ENCODE measurements at places on chromosomes 4 and X.

DNA sequence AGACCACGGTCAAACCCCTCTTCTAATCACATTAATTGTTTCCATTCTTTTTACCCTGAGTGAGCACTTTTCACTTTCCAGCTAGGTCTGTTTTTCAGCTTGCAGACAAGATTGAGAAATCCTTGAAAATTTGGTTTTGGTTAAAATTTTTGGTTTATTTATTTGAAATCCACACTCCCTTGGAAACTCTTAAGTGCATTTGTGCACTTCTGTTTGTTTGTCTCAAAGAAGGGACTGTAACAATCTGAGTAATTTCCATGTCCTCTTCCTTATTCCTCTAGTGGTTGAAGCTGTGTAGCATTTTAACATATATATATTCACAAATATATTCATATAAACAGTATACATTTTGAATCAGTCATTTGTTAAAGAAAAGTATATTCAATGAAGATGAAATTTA lies 333.3 kb downstream of the ANK2 start:
- DNase-seq = no peak

DNA sequence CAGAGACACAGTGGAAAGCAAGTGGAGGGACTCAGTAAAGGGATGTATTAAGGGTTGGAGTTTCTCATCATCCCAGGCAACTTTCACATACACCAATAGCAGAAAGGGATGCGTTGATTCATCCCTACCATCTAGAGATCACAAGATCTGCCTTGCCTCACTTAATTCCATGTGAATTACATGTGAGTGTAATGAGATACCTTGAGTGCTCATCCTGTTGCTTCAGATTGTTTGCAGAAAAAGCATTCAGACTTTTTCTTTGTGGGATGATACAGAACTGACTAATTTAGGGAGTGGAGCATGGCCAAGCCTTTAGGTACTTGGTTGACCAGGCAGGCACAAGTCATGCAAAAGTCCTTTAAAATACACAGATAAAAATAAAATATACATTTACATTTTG lies 124.8 kb upstream of the SLIT2 start:
- DNase-seq = no peak

DNA sequence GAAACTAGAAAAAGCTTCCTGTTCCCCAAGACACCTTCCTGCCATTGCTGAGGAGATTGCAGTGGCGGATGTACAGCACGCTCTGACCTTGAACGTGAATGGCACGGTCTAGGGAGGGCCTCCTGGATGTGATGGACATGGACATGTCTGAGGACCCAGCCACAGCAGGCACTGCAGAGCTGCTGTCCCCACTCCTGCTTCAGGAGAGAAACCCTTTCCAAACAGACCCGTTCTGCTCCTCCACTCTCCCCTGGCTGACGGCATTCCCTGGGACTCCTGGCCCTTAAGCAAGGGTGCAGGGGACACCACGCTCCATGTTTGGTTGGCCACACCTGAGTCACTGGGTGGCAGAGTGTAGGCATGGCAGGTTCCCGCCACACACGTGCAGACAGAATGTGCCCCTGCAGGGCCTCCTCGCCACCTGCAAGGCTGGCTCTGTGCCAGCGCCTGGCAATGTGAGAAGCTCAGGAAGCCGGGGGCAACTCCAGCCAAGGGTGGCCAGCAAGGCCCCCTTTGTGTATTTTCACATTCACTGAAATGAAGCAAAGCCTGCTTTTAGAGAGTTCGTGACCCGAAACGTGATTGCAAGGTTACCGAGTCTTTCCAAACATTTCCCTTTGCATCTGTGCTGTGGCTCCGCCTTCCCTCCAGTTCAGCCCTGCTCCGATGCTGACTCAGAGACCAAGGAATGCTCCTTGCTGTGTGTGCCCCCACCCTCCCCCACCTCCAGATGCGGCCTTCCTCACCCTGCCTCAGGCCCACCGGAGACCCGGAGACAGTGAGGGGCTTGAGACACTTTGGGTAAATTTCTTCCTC lies 46.1 kb downstream of the HTRA3 start:
- no peak for DNase-seq

DNA sequence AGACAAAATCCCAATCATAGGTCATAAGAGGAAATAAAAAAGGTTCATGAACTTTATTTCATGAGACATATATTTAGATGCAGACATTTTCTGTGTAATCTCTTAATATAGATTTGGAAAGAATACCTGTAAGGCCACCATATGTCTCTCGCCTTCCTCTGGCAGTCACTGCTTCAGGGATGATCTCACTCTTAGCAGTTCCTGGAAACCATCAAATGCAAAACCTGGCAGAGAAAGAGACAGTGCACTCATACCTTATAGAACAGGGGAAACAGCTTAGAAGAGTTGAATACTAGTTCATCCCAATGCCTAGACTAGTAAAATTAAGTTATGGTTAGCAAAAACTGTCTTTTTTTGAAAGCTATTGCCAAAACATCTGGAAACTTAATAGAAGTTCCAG lies 243.3 kb downstream of the GASK1B start:
- DNase-seq = no peak

DNA sequence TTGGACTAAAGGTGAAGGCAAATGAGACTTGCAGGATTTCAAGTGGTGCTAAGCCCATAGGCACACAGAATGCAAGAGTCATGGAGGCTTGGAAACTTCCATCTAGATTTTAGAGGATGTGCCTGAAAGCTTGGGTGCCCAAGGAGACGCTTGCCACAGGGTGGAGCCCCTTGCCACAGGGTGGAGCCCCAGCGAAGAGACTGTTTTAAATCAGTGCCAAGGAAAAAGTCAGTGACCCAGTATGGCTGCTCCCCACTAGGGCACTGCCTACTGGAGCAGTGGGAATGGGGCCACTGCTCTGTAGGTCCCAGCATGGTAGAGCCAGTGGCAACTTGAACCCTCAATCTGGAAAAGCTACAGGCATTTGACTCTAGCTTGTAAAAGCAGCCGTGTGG lies 794.2 kb upstream of the LCORL start:
- DNase-seq = no peak

- no peak for DNase-seq
Observed at GRCh38 chr4:74428276-74428675, 16.7 kb upstream of the AREG start.

DNA sequence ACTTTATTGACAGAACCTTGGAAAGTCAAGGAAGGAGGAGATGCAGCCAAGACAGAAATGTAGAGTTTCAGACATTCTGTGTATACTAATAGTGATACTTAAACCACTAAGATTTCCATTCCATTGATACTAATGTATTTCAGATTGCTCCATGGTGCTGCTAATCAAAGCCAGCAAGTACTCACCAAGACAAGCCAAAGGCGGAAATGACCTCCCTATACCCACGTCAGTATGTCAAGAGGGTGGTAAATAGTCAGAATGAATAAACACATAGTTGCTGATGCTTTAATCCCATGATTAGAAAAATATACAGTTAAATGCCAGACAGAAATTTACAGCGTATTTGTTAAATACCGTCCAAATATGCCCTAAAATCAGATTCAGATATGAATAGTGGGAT lies 417.8 kb upstream of the INTU start:
- DNase-seq = no peak

- no peak for DNase-seq
Observed at GRCh38 chr4:146124023-146124680, 51.4 kb upstream of the LSM6 start.

GRCh38 chr4:85409251-85409650 lies 65.7 kb upstream of the ARHGAP24 start:
- DNase-seq = peak; percentile 51

DNA sequence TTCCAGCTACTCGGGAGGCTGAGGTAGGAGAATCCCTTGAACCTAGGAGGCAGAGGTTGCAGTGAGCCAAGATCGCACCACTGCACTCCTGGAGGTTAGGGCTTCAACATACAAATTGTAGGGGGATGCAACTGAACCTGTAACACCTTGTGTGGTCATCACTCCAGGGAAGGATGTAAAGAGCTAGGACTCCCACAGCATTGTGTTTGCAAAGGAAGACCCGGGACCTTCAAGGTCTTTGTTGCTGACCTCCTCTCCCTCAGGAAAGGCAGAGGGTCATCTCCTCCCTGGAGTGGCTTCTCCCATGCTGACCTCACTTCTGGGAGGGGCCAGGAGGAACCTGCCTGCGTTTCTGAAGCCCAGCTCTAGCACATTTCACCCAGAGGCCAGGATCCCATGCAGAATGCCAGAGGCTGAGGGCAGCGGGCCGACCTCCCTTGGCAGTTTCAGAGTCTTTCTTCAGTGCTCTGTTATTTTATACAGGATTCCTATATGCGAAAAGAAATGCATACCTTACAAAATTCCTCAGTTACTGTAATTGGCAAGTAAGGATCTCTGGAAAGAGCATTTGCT lies 80.2 kb downstream of the HTRA3 start:
- DNase-seq = no peak

DNA sequence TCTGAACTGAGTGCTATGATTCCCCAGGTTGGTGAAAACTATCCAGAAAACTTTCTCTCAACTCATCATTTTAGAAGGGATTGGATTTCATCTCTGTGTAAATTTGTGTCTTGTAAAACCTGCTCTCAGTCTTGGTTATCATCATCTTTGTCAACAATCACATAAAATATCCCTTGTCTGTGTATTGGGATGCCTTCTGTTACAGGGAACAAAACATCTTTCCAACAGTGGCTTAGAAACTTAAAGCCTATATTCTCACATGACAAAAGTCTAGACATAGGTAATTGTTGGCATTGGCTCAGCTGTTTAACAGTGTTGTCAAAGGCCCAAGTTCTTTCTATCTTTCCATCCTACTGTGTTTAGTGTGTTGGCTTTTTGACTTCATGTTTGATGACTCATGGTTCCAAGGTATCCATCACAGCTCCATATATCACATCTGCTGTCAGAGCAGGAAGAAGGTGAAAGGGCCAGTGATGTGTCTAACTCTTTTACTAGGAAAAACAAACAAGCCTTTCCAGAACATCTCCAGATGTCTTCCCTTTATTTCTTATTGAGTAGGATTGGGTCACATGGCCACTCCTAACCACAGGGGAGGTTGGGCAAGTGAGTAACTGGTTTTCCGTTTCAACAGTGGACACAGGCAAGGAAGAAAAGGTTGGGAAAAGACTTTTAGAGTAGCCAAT lies 65.0 kb downstream of the PHEX start:
- DNase-seq = no peak

DNA sequence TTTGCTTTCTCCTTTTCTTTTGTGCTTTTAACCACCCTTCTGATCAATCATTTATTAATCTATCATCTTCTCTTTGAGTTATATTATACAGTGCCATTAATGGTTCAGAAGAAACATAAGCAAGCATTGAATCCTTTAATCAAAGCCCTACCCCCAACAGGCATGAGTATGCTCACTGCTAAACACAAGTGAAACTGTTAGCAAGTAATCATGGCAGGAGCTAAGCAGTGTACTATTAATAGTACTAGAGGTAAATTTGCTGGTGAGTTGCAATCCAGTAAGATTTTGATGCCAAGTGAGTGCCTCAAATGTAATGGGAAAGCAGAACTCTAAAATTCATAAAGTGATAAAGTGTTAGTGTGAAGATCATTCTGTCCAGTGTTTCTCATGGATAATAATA lies 57.2 kb downstream of the FNIP2 start:
- DNase-seq = no peak

DNA sequence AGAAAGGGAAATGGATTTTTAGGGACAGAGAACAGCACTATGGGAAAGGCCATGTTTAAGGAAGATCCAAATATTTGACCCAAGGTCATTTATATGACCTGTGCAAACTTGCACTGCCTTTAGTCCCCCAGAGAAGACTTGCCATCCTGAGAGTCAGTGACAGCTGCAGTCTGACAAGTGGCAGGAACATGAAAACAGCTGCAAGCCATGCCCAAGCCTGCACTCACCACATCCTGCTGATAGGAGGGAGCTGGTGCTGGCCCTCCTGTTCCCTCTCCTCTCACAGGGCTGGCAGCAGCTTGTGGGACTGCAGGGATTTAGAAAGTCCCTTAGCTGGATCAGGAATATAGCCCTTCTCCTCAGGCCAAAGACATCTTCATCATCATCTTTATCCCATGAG lies 187.7 kb downstream of the RAP1GDS1 start:
- no peak for DNase-seq

DNA sequence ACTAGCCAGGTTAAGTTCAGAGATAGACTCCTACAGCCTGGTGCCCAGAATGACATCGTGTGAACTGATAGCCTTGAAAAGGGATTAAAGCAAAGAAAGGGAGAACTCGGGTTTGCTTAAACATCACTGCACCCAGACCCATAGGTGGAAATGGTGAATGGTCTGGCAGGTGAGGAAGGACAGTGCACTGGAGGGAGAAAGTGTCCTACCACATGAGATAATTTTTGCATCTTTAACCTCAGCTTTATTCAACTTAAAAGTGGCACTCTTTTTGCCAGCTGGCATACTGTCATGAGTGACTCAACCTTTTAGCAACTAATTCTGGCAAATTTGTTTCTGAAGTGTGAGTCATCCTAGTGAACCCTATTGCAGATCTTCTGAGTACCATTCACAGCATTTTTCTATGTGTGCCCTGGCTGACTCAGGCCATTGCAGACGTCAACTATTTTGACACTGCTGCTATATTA lies 53.0 kb upstream of the DAPP1 start:
- peak; percentile 7 for DNase-seq

GRCh38 chr4:16783119-16783518 lies 115.3 kb downstream of the LDB2 start:
- DNase-seq = no peak

DNA sequence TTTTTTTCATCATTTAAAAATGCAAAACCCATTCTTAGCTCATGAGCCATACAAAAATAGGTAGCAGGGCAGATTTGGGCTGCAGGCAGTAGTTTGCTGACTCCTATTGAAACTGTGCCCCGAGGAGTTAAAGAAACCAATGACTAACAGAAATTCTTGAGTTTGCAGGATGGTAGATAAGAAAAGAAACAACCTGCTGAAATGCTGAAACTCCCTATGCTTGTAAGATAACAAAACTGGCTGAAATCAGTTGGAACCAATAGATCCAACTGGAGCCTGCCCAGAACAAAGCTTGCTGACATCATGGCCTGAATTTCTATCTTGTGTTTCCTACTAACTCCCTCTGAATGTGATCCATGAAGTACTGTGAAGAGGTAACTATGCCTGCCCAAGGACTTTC lies 68.6 kb downstream of the ANOS1 start:
- DNase-seq = peak; percentile 41

GRCh38 chrX:12060489-12061260 lies 77.6 kb upstream of the FRMPD4 start:
- no peak for DNase-seq
